Natural killer cell (primary cell): ENCODE measurements at places on chromosomes 16 and 17.

DNA sequence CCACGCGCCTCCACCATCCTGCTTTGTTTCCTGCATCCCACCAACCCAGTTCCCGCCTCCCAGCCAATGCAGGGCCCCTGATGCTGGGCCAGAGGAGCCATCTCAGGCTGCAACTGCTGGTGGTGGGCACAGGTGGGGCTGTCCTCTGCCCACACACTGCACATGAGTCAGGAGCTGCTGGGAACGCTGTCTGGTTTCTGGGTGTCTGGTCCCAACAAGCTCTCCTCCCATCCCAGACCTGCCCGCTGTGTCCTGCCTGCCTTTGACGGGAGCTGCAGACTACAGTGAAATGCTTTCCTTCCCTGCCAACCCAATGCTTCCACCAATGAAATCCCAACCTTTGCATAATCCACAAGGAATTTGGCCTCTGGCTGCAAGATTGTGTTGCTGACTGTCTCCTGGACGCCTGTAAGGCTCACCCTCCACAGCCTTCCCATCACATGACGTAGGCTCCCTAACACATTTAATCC, 98.9 kb downstream of the N4BP1 start:
- DNase-seq: no peak

DNA sequence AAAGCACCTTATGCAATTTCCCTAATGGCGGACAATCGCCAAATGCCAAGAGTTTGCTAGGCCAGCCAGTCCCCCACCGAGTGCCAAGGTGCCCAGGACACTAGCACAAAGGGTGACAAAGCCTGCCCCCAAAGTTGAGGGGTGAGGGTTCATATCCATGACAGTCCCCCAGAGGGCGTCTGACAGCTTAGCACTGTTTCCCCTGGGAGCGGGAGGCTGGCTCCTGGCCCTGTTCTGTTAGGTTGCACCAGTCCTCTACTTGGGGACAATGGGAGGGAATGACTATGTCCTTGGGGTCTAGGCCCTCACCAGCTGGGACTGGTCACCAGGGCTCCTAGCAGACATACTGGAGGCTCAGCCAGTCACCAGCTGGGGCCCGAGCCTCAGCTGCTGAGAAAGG, 66.9 kb downstream of the MYO18A start:
- no peak for DNase-seq

GRCh38 chr16:47061204-47061603, 82.5 kb downstream of the NETO2 start:
- DNase-seq: no peak

DNA sequence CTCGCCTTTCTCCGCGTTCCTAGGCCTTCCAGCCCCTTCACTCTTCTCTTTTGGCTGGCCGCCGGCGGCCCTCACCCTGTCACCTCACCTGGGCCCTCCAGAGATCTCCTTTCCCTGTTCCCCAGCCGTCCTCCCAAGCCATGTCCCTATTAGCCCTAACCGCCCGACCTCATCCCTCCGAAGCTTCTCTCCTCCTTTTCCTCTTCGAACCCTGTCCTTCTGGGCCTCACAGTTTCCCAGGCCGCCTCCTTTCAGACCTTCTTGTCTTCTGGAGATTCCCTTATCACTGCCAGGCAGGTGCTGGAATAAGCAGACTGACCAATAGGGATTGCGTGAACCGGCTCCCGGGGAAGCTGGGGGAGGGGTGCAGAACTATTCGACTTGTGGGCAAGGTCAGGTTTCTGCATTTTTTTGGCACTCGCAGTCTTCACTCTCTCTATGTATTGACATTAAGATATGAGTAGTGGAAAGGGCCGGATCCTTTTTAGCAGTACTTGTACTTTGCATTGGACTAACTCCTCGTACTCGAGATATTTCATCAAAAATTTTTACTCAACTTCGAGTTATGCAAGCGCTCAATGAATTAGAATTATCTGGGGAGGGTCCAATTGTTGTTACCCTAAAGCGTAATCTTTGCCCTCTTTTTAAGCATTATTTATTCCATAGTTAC, 690 bp downstream of the RHOT1 start:
- peak; percentile 31 for DNase-seq

GRCh38 chr16:68768771-68769170, 31.7 kb downstream of the CDH1 start:
- DNase-seq: no peak

DNA sequence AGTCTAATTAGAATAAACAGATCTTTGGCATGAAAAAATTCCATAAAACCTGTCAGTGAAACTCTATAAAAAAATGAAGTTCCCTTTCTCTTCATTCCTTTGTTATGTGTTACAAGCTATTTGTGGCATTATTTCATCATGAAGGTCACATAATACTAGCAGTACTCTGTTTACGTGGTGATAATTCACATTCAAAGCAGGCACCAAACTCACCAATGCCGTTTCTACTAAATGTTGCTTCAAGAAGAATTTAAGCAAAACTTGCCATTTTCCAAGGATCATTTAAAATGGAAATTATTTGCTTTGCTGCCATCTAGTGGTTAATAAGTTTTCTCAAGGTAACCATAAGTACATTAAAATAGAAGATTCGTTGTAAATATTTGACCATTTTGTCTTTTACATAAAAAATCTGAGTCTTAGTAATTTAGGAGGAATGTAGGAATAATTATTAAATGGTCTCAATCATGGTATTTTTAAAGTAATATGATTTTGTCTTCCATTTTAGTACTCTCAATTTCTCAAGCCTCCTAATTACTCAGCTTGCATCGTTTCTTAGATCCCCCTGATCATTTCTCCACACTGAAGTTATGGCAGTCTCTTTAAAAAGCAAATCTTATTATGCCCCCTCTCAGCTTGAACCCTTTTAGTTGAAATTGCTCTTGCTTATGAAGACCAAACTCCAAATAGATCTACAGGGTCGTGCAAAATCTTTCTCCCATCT, 80.8 kb downstream of the OMG start:
- DNase-seq: no peak

DNA sequence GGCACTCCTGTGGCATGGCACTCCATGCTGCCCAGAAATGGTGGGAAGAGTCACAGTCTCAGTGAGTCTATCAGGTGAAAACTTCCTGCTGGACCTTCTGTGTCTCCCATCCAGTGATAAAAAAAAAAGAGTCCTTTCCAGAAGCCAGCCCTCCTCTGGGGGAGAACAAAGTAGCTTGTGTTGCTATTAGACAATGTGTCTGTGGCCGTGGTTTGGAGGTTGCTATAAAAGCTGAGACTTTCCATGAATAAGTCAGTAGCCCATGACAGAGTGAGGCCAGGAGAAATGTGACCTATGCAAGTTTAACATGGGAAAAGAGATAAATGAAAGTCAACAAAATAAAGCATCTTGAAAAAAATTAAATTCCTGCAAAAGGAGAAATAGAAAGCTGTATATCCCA, 250.7 kb upstream of the MON1B start:
- DNase-seq: no peak

GRCh38 chr17:47239967-47240651, 13.5 kb upstream of the ITGB3 start:
- DNase-seq: no peak

DNA sequence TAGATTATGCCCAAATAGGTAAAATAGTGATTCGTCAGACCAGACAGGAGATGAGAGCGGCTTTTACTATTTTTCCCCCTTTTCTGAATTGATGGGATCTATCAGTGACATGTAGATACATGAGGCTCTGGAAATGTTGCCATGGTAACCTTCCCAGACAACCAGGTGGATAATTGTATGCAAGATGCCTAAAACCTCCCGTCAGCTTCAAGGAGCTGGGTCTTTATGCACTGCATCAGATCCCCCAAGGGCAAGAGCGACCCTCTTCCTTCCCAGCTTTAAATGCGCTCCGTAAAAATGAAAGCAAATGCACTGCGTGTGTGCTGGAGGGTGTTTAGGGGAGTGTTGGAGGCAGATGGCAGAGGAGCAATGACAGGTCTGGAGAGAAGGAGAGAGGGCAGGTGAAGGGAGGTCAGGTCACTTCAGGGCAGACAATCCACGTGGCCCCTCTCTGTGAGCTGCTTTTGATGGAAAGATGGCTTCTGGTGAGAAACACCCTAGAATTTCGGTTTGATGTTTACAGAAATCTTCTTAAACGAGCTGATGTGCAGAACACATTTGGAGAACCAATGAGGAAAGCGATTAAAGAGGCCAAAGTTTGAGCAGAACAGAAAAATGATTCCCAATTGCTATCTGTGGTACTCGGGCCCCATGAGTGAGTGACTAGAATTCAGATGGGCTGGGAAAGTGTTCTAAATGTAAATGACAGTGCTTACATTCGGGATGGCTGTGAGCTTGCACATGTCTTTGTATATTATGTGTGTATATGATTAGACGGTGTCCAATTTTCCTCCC, 461.7 kb upstream of the HSBP1 start:
- DNase-seq: no peak

DNA sequence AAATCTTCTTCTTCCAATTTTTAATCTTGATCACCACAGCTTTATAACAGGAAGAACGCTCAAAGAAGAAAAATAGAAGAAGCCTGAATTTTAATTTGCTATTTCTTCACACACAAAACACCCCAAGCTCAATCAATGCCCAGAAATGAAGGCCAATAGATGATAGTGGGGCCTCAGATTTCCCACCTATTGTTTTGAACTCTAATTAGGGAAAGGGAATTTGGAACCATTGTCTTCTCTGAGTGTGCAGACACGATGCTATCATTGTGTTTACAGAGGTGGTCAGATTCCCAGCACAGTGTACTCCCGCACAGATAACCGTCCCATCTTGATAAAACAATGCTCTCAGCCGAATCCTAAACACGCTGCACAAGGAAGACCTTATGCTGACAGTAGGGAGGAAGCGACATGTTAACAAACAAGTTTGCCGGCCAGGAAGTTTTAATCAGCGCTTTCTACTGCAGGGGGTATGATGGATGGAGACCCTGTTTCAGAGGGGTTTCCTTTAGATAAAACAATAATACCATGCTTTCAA, 684.7 kb downstream of the MAF start:
- no peak for DNase-seq

GRCh38 chr16:959232-960040, 11.3 kb downstream of the LMF1 start:
- DNase-seq: no peak

- no peak for DNase-seq
Observed at GRCh38 chr17:17700251-17700969, 19.2 kb downstream of the RAI1 start.

- no peak for DNase-seq
Observed at GRCh38 chr16:66278111-66278531, 88.4 kb upstream of the CDH5 start.

DNA sequence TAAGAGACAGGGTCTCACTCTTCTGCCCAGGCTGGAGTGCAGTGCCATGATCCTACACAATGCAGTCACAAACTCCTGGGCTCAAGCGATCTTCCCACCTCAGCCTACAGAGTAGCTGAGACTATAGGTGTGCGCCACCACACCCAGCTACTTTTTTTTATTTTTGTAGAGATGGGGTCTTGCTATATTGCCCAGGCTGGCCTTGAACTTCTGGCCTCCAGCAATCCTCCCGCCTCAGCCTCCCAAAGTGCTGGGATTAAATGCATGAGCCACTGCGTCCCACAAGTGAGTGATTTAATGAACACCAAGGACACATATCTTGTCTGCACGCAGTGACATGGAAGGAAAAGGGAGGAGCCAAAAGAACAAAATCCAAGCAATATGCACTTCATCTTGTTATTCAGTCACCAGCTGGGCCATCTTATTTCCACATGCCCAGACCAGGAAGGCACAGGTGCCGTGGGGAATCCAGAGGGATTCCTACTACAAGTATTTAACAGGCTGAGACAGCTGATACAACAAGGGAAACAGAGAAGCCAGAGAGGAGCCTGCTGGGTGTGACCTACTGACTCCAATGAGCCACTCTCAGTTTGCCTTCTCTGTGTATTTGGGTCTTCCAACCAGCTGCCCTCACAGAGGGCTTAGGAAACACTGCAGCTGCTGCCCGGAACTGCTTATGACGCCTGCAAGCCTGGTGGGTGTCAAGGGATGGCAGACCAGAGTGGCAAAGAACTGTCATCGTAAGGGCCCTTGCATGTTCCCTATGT, 17.0 kb downstream of the LSM12 start:
- DNase-seq: no peak

DNA sequence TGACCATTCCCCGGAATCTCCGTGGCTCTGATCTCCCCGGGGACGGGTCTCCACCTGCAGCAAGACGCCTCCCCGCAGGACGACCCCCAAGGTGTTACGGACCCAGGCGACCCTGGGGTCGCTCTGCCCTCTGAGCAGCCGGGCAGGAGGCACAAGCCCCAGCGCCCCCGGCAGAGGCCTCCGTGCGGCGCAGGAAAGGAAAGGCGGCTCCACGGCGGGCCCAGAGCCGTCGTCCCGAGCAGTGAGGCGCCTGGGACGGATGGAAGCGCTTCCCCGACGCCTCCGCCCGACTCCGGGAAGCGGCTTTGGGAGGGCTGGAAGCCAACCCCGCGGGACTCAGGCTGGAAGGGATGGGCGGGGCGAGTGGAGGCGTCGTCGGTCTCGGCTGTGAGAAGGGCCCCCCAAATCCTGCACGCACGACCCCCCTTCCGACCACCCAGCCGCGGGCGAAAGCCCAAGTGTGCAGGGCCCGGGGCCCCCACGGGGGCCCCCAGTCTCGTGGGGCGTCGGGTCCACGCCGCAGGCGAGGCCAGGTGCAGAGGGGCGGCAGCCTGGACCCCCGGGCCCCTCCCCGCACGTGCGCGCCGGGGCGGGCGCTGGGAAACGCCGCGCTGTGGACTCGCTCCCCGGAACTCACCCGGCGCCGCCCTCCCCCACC, 32.7 kb upstream of the RPH3AL start:
- DNase-seq: peak; percentile 41

DNA sequence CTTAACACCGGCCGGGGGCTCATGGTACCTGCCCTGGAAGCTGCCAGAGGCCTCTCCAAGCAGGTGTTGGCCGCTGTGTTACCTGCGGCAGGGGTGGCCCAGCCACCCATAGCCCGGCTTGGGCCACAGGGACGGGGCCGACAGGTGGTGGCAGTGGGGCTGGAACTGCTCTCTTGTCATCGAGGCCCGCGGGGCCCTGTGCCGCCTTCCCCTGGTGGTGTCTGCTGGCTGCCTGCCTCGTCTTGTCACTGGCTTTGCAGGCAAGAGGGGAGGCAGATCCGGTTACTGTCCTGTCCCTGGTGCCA, 27.1 kb downstream of the GSE1 start:
- no peak for DNase-seq

GRCh38 chr16:48076455-48077012, 79.3 kb downstream of the ABCC12 start:
- no peak for DNase-seq
